Bronchial smooth muscle cell (primary cell): ENCODE measurements at places on chromosomes 7 and 10. TPM values are rescaled to one million over a fixed set of nuclear protein-coding genes. Genes with fewer than 3 reads are reported as not detected.

POU6F2 gene
- not detected in 2 replicates for total RNA-seq

RBP4 gene
- 0.17 TPM in 1 of 2 replicates, not detected in the other for total RNA-seq

CYP2E1 gene
- 0.47 and 0.52 TPM in 2 replicates for total RNA-seq

ANKRD22 gene
- under 0.01 TPM in 1 of 2 replicates, not detected in the other for total RNA-seq

SVOPL gene
- not detected in 2 replicates for total RNA-seq

PLA2G12B gene
- total RNA-seq = not detected in 2 replicates
